ENCODE measurements at places on chromosomes 13 and 19.

DNA sequence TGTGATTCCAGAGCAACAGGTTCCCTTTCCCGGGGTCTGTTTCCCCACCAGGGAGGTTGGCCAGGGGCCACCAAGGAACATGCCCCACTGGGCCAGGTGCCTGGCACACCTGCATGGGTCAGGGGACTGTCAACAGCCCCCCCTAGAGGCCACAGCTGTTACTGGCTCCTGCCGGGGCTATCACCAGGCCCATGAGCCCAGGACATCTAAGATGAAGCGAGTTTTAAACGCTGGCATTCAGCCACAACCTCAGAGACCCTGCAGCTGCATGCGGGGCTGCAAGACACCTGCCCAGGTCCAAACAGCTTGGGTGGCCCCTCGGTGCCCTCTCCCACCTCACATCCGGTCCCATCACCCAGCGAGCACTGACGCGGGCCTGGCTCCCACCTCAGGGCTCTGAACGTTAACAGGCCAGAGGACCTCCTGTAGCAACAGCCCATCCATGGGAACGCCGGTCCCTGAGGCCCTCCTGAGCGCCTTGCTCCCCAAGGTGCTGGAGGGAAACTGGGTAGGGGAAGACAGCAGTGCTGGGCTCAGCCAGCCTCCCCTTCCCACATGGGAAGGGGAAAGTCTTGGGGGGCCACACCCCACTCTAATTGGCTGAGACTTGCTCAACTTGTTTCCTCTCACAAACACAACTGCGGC is 12.0 kb downstream of the KHSRP start:
- DNase-seq, result no peak

GRCh38 chr19:51693260-51693659 is at the start of gene SPACA6:
TSS of gene SPACA6 (plus strand) at chr19:51693330. CDS start at chr19:51693527, 197 bp downstream.
- DNase-seq, result no peak

- DNase-seq, result no peak
Measured at GRCh38 chr13:101536079-101536478, 83.6 kb downstream of the ITGBL1 start.

DNA sequence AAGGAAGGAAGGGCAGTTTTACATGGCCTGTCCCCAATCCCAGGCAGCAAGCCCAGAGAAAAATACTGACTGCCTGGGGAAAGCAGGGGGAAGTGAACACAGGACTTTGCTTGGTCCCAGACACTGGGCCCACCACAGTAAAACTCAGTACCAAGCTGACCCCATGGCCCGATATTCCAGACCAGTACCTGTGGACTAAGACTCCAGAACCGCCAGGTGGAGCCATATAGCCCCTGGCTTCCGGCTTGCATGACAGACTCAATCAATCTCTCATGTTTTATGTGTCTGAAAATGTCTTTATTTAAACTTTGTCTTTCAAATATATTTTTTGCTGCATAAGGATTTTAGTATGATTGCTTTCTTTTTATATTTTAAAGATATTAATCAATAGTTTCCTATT is 767.9 kb upstream of the SLITRK6 start:
- no peak for DNase-seq

GRCh38 chr13:98519976-98520375 is 56.9 kb downstream of the STK24 start:
- DNase-seq, result no peak

- DNase-seq, result no peak
Measured at GRCh38 chr13:22060187-22060586, 389.3 kb downstream of the FGF9 start.
